ENCODE measurements at places on chromosomes 4 and X.
A peak's percentile ranks its signal among the peaks of the same experiment; 100 is the strongest.

GRCh38 chr4:145719752-145720624, 40.0 kb downstream of the C4orf51 start:
- peak; percentile 15 for DNase-seq

DNA sequence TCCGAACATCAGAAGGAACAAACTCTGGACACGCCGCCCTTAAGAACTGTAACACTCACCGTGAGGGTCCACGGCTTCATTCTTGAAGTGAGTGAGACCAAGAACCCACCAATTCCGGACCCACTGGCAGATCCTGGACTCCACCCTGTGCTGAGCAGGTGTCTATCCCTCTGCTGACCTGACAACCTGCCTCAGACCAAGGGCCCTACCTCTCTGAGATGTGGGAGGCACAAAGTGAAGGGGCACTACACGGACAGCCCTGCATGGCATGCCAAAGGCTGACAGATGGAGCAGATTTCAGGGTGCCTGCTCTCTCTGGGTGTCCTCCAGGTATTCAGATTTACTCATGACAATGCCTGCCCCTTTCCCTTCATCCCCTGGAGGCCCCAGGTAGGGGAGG, 14.0 kb upstream of the HSFX1 start:
- no peak for DNase-seq

GRCh38 chr4:152369203-152369901, 166.5 kb downstream of the FBXW7 start:
- DNase-seq, result no peak

DNA sequence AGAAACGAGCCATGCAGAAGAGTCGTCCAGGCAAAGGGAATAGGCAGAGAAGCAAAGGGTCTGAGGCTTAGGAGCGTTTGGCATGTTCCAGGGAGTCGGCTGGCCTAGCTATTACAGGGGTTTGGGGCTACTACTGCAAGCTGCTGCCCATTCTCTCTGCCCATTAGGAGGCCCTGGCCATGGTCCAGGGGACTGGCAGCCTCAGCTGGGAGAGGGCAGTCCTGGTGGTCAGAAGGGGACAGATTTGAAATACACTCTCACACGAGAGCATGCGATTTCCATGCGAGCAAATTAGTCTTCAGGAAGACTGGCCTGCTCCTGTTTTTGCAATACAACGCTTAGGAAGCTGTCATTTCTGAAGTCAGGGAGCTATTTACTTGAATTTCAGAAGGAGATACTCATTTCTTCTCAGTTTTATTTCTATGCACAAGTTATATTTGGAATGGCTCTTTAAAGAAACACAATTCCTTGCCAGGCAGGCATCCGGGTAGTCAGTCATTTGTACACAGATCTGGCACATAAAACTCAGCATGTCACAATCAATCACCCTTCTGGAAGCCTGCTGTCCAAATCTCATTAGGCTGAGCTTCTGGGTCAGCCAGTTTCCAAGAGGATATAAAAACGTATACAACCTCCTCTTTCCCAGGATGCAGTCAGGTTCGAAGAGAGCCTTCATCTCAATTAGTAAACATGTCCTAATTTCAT, 27.0 kb downstream of the PROM1 start:
- no peak for DNase-seq

DNA sequence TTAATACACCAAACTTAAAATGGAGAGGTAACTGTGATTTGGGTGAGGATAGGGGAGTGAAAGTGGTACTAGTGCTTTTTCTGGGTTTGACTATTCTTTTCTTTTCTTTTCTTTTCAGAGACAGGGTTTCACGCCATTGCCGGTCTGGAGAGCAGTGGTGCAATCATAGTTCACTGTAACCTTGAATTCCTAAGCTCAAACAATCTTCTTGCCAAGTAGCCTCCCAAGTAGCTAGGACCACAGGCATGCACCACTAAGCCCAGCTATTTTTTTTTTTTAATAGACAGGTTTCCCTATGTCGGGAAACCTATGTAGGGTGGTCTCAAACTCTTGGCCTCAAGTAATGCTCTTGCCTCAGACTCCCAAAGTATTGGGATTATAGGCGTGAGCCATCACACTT, 3.0 kb upstream of the ARMCX4 start:
- no peak for DNase-seq

DNA sequence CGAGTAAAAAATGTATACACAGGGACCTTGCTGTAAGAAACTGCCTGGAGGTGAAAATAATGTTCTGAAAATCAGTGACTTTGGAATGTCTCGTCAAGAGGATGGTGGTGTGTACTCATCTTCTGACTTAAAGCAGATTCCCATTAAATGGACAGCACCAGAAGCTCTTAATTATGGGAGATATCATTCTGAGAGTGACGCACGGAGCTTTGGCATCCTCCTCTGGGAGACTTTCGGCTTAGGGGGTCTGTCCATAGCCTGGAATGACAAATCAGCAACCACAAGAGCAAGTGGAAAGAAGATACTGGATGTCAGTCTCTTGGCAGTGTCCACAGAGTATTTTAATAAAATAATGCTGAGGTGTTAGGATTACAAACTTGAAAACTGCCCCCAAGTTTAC, 129.4 kb downstream of the THOC2 start:
- no peak for DNase-seq

GRCh38 chrX:2401201-2401589, 99.6 kb downstream of the DHRSX start:
- no peak for DNase-seq

DNA sequence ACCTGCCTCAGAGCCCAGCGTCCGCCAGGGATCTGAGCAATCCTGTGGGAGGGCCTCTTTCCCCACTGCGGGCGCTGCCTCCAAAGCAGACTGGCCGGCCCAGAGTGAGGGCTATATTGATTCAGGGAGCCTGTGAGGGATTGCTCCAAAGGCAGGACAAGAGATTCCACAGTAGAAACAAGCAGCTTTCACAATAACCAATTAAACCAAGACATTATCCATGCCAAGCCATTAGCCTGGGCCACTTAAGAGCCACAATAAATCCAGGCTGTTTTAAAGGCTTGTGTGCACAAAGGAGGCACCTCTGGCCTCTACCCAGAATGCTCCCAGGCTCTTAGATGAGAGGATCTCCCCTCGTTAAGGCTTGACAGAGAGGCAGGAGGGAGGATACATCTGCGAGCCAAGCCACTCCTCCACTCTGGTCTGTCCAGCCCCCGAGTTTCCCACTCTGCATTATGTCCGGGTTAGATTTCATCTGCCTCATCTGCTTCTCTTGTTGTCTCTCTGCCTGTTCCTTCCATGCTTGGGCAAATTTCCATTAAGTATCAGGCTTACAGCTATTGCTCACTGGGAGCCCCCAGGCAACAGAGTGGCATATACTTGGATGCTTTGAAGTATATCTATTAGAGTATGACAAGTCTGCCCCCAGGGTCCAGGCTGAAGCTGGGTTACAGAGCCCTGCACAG, 357.9 kb downstream of the UNC5C start:
- no peak for DNase-seq

GRCh38 chr4:83036991-83037665, 2.1 kb downstream of the COPS4 start:
- no peak for DNase-seq

- DNase-seq, result no peak
These were observed 55.7 kb downstream of the TBC1D14 start for GRCh38 chr4:6965329-6965728.

- no peak for DNase-seq
These were observed 92.0 kb upstream of the CLCN4 start for GRCh38 chrX:10064736-10065135.

DNA sequence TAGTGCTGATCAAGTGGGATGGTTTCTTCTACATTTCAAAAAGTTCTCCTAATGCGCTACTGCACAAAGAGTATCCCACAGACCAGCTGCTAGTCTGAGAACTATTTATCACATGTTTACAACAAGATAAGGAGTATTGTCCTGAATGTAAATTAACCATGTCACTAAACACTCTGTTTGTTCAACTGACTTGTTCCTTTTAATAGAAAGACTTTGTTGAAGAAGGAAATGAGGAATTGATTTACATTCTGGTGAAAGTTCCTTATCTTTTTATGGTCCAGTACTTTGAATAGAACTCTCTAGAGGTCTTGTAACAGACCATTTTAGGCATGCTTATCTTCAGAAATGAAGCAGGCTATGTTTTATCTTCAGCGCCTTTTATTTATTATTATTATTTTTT, 67.3 kb upstream of the IL13RA1 start:
- DNase-seq, result no peak

GRCh38 chr4:109574931-109575804, 15.1 kb downstream of the MCUB start:
- no peak for DNase-seq

GRCh38 chr4:164134388-164134787, 619.5 kb upstream of the SMIM31 start:
- DNase-seq, result no peak

DNA sequence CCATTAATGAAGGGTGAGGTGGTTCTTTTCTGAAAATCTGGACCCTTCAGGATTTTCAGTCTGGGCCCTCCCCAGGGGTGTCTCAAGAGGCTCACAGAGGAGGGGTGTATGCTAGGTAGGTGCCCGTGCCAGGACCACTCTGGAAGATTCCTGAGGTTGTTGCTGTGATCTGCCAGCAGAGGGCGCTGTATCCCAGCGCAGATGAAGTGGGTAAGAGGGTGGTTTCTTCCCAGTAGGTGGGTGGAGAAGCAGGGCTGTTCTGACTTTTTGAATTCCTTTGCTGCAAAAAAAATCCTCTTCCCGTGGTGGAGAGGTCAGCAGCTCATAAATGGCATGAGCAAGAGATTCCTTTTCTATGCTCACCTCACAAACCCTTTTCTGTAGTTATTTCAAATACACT, 51.1 kb downstream of the SCML1 start:
- DNase-seq, result no peak

DNA sequence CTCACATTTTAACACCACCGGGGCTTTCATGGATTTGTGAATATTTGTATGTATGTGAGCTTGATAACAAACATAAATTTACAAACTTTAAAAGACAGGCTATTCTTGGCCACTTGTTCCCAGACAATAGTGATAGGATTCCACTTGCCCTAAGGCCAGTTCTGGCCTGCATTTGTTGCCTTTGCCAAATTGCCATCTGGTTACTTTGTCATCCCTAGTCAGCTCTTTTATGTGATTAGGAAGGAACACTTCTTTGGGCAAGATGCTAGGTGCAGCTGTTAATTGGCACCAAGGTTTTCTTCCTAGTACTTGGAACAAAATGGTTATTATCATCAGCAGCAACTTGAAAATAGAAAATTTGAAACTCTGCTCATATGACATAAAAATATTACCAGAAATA, 63.3 kb downstream of the CCSER1 start:
- no peak for DNase-seq

GRCh38 chr4:47831026-47831679, 6.7 kb downstream of the CORIN start:
- no peak for DNase-seq

- DNase-seq, result no peak
These were observed 39.6 kb downstream of the PDLIM5 start for GRCh38 chr4:94491322-94491721.

- no peak for DNase-seq
These were observed 14.8 kb downstream of the NAT8L start for GRCh38 chr4:2073808-2074481.

- no peak for DNase-seq
These were observed 1.6 kb upstream of the WWC2 start for GRCh38 chr4:183097231-183098018.

- DNase-seq, result no peak
These were observed 555 bp upstream of the GCNA start for GRCh38 chrX:71577682-71578081.

GRCh38 chr4:150710770-150711375, 128.9 kb downstream of the MAB21L2 start:
- no peak for DNase-seq

- DNase-seq, result no peak
These were observed 12.8 kb downstream of the CLDN2 start for GRCh38 chrX:106932960-106933537.

DNA sequence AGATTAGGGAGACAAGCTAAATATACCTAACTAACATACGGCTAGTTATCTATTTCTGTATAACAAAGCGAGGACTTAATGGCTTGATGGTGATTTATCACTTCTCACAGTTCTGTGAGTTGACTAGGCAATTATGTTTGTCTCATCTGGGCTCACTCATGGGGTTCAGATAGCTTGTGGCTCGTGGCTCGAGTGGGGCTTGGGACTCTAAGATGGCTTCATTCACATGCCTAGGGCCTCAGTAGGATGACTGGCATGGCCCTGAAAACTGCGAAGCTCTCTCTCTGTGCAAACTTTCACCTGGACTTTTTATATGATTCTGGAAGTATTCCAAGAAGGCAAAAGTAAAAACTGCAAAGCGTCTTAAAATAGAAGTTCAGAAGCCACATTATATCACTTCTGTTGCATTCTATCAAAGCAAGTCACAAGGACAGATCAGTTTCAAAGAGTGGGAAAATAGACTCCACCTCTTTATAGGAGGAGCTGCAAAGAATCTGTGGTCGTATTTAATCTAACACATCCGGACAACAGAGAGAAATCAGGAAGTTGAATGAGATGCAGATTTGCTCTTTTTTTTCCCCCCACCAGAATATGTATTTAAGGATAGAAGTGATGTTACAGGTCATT, 491.2 kb downstream of the INPP4B start:
- no peak for DNase-seq
